ENCODE measurements at places on chromosomes 6 and 20.

DNA sequence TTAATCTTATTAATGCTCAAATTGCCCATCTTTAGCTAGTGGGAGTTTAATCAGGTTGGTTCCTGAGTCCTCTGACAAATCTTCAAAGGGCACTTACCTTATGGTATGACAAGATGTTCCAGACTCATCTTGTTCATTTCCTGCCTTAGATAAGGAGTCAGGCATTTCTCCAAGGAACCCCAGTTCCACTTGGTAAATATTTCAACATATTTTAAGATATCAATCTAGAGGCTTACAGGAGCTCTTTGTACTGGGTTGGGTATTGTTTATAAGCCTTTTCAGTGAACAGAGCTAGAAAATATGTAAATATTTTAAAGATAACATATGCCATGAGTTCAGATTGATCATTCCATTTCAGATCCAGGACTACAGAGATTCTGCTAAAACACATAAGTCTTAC, 159.8 kb downstream of the RCAN2 start:
- DNase-seq, result no peak

DNA sequence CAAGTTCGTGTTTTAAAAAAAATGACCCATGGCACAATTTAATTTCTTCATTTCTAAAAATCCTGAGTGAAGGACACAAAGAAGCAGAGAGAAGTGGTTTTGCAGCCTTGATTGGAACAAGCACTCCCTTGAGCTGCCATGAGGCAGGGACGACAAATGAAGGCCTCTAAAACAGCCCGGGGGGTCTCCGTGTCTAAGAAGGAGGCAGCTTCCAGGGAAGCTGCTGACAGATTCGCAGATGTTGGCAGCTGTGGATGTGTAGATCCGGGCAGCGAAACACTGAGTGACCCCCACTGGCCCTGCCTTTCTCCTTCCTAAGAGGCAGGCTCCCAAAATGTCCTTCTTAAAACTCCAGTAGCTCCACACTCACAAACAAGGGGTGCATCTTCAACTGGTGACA, 9.6 kb upstream of the LBP start:
- no peak for DNase-seq

DNA sequence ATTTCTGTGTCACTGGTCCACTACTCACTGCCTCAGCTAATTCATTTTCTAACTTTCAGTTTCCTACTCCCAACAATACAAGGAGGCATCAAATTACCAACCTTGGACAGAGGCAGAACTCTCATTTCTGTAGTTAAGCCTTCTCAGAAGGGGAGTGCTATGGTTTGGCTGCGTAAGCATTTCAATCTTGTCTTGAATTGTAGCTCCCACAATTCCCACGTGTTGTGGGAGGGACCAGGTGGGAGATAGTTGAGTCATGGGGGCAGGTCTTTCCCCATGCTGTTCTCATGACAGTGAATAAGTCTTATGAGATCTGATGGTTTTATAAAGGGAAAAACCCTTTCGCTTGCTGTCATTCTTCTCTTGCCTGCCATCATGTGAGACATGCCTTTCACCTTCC, 22.9 kb downstream of the HLA-DRA start:
- peak; percentile 14 for DNase-seq

DNA sequence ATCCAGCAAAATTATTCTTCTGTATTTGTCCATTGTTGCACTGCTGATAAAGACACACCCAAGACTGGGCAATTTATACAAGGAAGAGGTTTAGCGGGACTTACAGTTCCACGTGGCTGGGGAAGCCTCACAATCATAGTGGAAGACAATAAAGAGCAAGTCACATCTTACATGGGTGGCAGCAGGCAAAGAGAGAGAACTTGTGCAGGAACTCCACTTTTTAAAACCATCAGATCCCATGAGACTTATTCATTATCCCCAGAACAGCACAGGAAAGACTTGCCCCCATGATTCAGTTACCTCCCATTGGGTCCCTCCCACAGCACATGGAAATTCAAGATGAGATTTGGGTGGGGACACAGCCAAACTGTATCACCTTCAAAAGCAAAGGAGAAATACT, 286.5 kb upstream of the ECI2 start:
- no peak for DNase-seq

DNA sequence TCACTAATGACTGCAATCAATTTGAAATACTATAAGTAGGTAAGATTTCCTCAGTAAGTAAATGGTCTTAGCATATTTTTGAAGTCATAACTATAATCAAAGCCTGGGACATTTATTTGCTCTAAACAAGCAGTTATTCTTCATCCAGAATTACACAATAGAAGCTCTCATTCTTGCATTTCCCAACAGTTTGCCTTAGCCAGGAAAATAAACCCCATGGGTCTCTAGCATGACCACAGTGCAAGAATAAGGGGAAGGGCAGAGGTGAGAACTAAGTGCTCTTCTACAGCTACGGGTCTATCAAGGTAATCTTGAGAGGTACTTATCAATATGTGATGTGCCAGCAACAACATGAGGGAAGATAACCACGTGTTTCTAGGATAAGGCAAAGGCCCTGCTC, 14.1 kb upstream of the HLA-C start:
- DNase-seq, result no peak

DNA sequence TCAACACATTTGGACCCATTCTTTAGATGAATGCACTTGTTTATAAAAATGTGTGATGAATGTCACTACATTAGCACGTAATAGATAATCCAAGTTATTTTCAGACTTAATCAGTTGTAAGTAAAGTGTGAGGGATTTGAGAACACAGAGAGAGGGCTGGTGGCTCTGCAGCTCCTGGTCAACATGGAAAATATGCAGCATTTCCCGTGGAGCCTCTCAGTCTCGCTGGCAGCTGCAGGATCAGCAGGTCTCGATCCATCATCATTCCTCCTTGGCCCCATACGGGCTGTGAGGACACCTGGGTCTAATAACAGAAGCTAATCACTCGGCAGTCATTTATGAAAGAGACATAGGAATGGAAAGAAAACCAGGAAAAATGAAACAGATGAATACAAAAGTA, 390.2 kb downstream of the PRKN start:
- no peak for DNase-seq

DNA sequence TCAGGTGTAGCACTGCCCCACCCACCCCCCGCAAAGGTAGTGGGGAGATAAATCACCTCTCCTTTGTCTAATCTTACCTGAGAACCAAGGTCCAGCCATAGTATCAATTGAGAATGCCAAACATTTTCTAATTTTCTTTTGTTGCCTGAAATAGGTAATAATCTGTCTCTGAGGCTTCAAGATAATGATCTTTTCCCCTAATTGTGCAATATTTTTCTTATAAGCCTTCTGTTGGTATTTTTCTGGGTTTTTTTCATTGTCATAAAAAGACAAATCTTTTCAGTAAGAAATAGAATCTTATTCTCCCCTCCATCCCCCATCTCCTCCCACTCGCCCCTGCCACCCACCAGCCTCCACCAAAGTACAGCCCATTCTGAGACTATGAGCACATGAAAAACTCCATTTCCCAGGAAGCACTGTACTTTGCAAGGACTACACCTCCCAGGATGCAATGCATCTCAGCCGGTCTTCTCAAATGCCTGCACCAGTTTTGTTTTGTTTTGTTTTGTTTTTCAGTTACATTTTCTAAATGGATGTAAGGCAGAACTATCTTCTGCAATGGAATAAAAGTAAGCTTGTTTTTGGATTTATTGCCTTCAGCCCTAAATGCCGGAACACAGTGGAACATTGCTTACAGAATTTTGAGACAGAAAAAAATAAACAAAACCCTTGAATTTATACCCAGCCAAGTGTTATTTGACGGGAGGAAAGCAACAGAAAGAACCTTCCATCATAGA, 268.0 kb downstream of the TFAP2A start:
- DNase-seq, result no peak

DNA sequence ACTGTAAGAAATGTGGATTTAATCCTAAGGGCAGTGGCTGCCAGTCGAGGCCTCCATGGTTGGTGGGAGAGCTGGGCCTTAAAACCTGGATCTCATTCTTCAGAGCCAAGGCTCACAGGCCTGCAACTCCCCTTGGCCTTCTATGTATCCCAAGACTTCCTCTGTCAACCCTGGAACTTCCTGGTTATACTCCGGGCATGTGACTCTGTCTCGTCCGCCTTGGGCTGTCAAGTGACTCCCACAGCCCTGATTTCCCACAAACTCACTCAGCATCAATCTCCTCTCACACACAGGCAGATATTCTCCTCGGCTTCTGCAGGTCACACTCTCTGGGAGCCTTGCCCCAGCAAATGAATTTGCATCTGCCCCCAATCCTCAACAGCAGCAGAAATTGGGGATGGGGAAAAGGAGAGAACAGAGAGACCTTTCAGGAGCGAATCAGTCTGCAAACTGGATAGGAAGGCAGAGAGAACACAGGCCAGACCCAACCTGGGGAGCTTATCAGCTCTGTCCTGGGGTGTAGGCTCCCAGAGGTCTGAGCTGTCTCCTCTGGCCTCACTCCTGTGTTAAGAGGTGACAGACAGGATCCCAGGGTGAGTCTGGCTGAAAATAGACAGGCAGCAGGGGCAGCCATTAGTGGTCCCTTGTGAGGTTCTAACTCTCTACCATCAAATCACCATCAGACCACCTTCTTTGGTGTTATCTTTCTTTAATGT, 30.4 kb upstream of the PREX1 start:
- no peak for DNase-seq

- no peak for DNase-seq
These were observed 158.0 kb downstream of the UTRN start for GRCh38 chr6:144443157-144443556.

DNA sequence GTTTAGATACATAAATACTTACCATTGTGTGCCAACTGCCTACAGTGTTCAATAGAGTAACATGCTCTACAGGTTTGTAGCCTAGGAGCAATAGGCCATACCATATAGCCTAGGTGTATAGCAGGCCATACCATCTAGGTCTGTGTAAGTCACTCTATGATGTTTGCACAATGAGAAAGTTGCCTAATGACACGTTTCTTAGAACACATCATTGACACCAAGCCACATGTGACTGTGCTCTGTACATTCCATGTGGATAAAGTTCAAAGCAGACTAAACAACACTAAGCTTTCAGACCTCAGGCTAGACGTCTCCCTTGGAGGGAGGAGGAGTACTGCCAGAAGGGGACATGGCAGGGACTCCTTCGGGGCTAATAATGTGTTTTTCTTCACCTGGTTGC, 93.6 kb downstream of the KIF16B start:
- DNase-seq, result no peak

GRCh38 chr6:145247692-145248419, 487.5 kb downstream of the EPM2A start:
- DNase-seq, result no peak

GRCh38 chr20:8039042-8039441, 19.5 kb upstream of the TMX4 start:
- DNase-seq, result no peak

DNA sequence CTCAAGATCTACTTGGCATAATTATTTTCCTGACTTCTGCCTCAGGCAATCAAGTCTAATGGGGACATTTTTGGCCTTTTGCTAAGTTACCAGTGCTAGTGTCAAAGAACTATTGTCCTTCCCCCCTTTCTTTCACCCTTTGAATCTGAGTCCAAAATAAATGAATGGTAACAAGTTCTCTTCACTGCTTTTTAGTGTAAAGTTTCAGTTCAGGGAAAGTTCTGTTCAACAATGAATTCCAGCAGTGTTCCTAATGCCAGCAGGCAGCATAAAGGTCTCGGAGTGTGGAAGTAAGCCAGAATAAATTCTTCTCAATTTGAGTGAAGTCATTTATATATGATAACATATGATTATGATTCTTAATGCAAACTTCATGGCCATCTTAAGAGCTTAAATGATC, 20.8 kb upstream of the TSPYL1 start:
- DNase-seq, result no peak
